ENCODE measurements at places on chromosomes 16 and 17. TPM values are rescaled to one million over a fixed set of nuclear protein-coding genes. Genes with fewer than 3 reads are reported as not detected.

The NPIPA8 gene
- not detected for total RNA-seq

The USB1 gene
- 24.4 TPM for total RNA-seq

The CACNA1G gene
- total RNA-seq = 0.05 TPM

GRCh38 chr17:10292057-10292937 is 80.5 kb downstream of the MYH13 start:
- DNase-seq = peak; percentile 28

GRCh38 chr17:4073983-4074830 is 68.6 kb downstream of the ZZEF1 start:
- DNase-seq = no peak

DNA sequence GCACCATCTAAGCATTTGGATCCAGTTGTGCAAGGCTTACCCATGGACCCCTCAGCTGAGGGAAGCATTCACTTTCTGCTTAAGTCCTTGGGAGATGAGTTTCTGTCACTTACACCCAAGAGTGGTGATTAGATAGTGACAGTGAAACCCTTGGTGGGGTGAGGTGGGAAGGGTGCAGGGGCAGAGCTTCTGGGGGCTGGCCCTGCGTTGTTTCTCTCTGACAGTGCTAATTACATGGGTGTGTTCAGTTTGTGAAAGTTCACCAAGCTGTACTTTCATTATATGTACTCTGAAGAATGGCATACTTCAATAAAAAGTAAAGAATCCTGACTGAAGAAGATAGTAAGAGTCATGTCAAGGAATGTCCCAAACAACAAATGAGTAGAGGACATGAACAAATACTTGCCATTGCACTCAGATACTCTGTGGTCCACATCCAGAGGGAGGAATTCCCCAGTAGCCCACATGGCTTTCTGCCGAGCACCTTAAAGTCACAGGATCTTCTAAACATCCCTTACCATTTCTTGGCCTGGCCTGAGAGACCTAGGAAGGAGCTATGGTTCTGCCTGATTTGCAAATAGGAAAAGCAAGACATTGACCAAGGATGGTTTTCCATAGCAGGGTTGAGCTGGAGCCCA is 8.4 kb downstream of the CHST6 start:
- no peak for DNase-seq

DNA sequence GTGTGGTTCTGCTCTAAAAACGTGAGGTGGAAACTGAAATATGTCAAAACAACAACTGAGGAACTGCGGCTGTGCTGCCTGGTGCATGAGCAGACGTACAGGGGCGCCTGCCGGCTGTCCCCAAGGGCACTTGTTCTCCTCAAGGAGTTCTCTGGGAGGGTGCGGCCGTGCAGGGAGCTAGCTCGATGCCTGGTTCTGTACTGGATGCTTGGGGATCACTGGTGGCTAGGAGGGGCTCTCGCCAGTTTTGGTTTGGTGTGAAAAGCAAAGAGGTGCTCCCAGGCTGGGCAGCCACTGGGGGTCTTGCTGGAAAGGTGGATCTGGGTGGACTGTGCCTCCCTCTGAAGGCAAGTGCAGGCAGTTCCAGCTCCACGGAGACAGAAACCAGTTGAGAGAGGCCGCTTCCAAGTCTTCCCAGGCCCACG is 41.9 kb upstream of the ATP2A3 start:
- no peak for DNase-seq

DNA sequence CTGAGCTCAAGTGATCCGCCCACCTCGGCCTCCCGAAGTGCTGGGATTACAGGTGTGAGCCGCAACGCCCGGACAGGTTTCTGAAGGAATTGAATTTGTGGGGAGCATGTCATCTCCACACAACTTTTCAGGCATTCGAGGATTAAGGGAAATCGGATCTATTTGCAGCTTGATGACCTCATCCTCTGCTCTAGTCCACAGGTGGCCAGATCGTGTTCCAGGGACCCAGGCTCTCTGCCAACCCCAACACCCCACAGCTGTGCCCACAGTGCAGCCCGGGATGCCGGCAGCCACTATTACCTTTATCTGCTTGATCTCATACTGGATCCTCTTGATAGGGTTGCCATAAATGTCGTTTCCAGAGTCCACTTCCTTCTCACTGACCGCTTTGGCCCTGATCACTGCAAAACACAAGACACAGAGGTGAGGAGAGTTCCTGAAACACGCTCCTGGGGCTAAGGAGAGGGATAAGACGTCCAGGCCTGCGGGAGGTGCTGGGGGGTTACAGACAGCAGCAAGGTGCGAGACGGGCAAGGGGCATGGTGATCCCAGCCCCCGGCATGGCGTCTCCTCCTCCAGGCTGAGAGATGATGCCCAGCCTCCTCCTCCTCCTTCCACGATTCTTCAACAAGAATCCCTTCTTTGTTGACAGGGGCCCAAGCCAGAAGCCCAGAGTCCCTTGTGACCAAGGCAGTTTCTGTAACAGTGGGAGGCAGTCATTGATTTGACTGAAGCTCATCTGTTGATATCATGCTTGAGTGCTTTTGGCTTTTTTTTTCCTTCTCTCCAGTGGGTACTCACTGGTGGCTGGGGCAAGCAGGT is 29.3 kb downstream of the CEP295NL start:
- peak; percentile 73 for DNase-seq

DNA sequence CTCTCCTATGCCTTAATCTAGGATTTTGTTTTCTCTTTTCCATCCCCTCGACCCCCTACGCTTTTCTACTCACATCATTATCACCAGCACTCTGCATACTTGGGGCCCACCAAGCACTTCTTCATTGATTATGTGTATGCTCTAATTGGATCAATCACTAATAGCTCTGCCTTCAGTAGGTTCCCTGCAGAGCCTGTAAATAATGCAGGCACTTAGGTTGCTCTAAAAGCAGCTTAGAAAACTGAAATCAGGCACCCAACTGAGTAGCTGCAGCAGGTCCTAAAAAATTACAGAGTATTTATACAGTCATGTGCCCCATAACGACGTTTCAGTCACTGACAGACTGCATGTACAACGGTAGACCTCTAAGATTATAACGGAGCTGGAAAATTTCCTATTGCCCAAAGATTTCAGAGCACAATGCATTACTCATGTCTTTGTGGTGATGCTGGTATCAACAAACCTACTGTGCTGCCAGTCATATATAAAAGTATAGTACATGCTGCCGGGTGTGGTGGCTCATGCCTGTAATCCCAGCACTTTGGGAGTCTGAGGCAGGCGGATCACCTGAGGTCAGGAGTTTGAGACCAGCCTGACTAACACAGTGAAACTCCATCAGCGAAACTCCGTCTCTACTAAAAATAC is 280.4 kb downstream of the HS3ST3B1 start:
- no peak for DNase-seq

The SLC16A13 gene
- 0.16 TPM for total RNA-seq

GRCh38 chr16:70725912-70726828 is 40.3 kb upstream of the MTSS2 start:
- DNase-seq = no peak

The HOXB5 gene
- total RNA-seq = 8.2 TPM

DNA sequence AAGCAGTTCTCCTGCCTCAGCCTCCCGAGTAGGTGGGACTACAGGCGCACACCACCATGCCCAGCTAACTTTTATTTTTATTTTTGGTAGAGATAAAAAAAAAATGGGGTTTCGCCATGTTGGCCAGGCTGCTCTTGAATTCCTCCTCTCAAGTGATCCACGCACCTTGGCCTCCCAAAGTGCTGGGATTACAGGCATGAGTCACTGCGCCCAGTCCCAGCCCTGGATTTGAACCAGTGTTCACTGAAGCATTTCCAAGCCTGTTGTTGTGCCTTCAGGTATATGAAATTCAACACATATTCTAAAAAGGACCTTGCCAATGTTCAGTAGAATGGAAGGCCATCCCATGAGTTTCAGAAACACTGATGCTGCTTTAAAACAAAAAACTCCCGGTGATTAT is 165.3 kb downstream of the SLC39A11 start:
- no peak for DNase-seq

DNA sequence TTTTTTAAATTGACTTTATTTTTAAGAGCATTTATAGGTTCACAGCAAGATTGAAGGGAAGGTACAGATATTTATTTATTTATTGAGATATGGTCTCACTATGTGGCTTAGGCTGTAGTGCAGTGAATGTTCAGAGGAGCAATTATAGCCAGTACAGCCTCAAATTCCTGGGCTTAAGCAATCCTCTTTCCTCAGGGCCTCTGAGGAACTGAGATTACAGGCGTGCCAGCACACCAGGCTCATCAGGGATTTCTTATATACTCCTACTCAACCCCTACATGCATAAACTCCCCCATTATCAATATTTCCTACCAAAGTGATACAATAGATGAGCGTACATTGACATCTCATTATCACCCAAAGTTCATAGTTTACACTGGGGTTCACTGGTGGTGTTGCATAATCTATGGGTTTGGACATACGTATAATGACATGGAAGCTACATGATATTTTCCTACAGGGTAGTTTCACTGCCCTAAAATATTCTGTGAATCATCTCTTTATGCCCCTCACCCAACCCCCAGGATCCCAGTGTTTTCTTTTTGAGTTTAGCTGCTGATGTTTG is 33.5 kb downstream of the HS3ST3B1 start:
- DNase-seq = no peak

DNA sequence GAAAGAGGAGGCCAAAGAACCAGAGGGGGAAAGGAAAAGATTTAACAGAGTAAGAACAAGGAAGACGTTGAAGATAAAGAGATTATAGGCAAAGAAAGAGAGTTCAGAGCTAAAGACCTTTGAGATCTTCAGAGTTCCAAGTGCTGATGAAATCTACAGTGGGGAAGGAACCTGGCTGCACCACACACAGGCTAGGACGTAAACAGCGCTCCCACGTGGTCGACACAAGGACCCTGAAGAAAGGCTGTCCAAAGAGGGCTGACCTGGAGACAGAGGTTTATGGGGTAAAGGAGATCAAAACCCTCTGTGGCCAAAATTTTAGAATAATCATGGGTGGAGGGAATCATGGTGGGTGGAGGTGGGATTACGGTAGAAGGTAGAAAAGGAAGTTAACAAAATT is 121.6 kb downstream of the PMP22 start:
- DNase-seq = no peak

DNA sequence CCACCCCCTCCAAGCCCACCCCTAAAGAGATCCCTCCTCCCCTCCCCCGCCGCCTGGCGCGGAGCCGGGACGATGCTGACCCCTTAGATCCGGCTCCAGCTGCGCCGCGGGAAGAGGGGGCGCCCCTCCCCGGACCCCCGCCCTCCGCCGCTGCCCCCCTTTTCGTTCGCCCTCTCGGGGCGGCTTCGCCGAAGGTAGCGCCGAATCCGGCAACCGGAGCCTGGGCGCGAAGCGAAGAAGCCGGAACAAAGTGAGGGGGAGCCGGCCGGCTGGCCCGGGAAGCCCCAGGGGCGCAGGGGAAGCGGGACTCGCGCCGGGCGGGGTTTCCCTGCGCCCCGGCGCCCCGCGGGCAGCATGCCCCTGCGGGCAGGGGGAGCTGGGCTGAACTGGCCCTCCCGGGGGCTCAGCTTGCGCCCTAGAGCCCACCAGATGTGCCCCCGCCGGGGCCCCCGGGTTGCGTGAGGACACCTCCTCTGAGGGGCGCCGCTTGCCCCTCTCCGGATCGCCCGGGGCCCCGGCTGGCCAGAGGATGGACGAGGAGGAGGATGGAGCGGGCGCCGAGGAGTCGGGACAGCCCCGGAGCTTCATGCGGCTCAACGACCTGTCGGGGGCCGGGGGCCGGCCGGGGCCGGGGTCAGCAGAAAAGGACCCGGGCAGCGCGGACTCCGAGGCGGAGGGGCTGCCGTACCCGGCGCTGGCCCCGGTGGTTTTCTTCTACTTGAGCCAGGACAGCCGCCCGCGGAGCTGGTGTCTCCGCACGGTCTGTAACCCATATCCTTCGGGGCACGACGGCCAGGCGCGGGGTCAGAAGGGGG is 623 bp downstream of the CACNA1G start:
- no peak for DNase-seq

DNA sequence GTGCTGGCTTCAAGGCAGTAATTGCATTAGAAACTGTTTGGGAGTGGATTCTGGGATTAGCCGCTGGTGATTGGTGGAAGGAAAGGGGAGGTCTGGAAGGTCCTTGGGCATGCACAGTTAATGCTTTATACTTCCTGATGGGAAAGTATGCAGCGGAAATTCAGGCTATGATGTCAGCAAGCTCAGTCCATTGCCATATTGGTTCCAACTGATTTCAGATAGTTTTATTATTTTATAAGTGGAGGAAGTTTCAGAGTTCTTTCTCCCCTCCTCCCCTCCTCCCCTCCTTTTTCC is 8.1 kb upstream of the CMTR2 start:
- no peak for DNase-seq

DNA sequence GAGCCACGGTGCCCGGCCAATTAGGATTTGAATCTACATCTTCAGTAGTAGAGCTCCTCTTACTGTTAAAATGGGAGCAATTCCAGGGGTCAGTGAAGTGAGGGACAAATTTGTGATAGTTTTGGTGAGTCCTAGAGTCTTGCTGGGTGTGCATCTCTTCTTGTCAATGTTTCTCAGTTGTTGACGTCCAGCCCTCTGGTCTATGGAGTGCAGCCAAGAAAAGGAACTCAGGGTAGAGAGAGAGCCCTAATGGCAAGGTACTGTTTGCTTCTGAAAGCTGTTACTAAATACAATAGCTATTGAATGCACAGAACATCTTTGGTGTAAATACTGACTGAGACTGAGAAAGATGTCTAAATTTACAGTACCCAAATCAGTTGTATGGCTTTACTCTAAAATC is 282.5 kb upstream of the SALL1 start:
- DNase-seq = no peak

GRCh38 chr17:10058921-10059683 is 139.3 kb downstream of the GAS7 start:
- DNase-seq = no peak

The NKIRAS2 gene
- total RNA-seq = 50.1 TPM

DNA sequence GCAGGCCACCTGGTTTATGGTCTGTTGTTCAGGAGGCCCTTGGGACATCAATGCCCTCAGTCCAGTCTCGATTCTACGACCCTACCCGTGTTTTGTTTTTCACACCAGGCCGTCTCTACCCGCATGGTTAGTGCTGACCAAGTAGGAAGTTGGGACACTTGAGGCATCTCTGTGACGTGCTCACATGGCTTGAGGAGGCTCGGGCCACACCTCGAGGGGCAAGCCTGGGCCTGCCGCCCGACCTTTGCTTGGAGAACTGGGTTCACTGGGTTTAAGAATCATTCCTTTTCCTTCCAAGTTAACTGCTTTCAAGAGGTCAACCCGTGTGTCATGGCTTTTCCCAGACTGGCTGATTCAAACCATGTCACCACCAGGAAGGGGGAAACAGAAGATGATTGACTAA is 86.8 kb downstream of the CMIP start:
- no peak for DNase-seq

The MYH13 gene
- not detected for total RNA-seq

The SSTR5 gene
- total RNA-seq = 5.1 TPM

The GPRC5B gene
- total RNA-seq = 0.16 TPM

GRCh38 chr16:2386990-2387389 is 42.3 kb upstream of the CCNF start:
- peak; percentile 37 for DNase-seq

The FOXL1 gene
- 0.26 TPM for total RNA-seq
